ENCODE measurements at places on chromosomes 4 and X.

GRCh38 chr4:1290165-1290977 lies 680 bp downstream of the MAEA start:
- DNase-seq, result no peak

- no peak for DNase-seq
Observed at GRCh38 chr4:139042981-139043460, 27.4 kb downstream of the NOCT start.

DNA sequence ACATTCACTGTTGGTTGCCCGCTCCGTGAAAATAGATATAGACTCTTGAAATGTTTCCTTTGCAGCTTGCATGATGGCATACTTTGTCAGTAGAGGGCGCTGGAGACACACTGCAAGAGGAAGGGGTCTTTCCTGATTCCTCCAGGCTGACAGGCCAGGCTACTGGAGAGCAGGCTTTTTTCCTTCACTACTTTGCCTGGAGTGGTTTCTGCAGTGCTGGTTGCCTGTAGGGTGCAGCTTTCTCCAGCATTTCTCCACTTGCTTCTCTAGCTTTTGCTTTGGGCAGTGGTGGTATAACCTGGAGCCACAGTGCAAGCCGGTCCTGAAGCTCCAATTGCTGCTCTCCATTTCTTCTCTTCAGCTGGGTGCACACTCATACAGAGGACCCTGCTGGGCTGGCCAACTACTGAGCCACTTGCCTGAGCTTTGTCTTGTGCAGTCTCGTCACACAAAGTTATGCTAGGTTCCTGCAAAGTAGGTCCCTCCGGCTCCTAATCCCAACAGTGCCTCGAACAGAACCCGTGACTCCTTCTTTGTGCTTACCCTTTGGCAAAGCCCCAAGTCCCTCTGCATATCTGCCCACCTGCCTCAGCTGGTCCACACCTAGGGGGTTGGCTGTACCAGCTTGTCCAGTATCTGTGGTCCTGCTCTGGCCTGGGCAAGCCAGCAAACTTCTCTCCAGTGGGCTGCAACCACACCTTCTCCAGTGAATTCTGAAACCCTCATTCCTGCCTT lies 46.3 kb downstream of the RASSF6 start:
- DNase-seq, result peak; percentile 23

GRCh38 chrX:8897259-8897658 lies 96.1 kb upstream of the FAM9A start:
- no peak for DNase-seq

DNA sequence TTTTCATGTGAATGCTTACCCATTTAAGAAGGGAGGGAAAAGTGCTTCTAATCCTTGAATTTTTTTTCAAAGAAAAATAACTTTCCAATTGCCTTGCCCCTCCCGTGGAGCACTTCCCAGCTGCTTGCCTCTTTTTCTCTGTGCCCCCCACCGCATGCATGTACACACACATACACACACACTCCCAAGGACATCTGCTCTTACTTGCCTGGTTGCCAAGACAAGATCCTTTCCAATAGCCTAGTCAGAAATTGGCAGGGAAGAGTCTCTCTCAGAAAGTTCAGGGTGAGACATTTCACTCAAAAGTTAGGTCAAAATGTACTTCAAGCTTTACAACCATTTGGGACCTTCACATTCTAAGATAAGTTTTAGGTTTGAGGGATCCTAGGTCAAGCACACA lies 10.9 kb downstream of the HHIP start:
- DNase-seq, result no peak

- DNase-seq, result peak; percentile 83
Observed at GRCh38 chrX:15789979-15790768, at the start of gene ZRSR2. Gene ZRSR2 (plus strand): TSS chrX:15790484. CDS start chrX:15790496, 12 bp downstream.

DNA sequence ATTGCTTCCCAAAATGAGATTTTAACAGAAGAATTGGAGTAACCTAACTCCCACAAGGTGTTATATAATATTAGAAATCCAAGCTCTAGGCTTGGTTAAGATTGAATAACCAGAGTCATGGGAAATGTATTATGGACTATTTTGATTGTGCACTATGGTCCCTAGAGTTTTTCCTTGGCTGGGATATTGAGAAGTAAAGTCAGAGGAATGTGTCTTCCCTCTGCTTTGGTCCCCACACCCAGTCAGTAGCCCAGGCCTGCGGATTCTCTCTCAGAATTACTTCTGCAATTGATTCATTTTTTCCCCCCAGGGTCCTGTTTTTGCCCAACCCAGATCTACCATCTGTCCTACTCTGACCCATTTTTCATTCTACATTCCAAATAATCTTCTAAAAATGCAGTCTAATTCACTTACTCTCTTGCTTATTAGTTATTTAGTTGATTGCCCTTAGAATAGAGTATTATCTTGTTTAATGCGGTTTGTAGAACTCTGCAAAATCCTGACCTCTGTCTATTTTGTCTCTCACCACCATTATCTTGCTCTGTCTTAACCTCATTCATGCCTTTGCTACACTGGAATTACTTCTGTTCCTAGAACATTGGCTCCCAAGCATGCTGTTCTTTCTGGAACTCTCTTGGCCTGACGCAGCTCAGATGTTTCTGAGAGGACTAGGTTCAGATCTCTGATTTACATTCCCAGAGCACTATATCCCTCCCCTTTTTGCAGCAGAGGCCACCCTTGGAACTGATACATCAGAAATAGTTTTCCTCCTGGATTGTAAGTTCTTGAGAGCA lies 23.6 kb downstream of the GUCY1A1 start:
- DNase-seq, result no peak

DNA sequence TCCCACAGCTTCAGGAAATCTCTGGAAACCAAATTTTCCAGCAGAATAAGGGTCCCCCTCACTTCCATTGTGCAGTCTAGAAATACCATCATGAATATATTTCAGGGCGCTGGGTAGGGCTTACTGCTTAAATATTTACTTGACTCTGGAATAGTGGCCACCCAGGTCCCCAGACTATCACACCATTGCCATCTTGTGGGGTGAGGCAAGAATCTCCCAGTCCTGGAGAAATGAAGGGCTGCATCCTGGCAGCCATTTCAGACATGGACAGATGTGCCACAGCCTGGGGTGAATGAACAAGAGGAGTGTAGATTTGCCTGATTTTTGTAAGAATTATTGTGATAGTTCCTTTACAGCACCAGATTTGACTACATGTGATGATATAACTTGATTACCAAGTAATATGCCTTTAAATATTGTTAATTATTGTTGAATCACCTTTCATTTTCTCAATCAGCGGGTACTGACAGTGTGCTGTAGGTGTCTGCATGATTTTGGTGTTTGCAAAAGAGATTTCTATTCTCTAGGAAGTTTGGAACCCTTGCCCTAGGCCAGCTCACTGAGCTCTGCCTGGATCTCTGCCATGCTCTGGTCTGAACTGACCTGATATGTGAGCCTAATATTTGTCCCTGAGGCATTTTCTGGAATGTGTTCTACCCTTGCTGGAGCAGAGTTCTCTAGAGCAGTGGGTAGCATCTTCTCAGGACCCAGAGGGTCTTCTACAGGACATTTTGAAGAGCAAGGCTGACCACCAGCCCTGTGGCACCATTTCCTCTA lies 183.4 kb downstream of the KIT start:
- DNase-seq, result no peak
